ENCODE measurements at places on chromosomes 11 and 22. TPM values are rescaled to one million over a fixed set of nuclear protein-coding genes. Genes with fewer than 3 reads are reported as not detected.

GRCh38 chr11:108241330-108242037 lies 18.6 kb downstream of the ATM start:
- DNase-seq = no peak

Gene CFAP300
- polyA plus RNA-seq = 0.11 TPM

GRCh38 chr11:128642571-128642970 lies 51.3 kb upstream of the FLI1 start:
- no peak for DNase-seq

- no peak for DNase-seq
Measured at GRCh38 chr11:134662629-134663360, 250.8 kb upstream of the B3GAT1 start.

DNA sequence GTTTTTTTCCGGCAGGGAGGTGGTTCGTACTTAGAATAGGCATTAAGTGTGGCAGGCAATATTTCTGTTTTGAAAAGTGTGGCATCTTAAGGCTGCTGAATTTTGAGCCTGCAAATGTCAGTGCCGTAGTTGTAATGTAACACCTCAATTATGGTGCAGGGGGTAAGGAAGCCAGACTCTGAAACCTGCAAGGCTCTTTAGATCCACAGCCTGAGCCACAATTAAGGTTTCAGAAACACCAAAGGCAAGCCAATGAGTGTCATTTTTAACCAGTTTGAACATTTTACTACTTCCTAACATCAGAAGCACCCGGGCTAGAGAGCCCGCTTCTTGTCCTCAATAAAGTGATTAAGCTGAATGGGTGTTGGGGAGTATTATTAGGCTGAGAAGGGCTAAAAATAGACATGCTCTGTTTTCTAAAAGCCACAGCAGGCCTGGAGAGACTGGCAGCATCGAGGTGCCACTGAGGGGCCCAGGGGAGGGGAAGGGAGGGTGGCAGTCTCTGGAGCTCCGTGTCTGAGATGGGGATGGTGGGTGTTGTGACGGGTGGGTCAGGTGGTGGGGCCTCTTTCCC lies 113.4 kb downstream of the ZBTB16 start:
- no peak for DNase-seq

Gene PTPN5
- polyA plus RNA-seq = 0.54 TPM

DNA sequence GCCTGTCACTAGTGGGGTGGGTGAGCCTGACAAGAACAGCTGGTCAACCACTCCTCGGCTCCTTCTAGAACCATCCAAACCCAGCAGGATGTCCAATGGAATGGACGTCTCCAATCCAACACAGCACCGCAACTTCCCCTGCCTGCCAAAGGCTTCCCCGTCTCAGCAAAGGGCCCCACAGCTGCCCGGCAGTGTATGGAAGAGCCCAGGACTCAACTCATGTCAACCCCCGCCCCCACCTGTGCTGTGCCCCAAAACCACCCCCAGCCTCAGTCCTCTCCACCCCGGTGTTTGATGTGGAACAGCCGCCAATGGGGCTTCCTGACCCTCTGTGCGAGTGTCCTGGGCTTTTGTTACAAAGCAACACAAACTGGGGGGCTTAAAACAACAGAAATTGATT lies 223.8 kb downstream of the CTTN start:
- no peak for DNase-seq

DNA sequence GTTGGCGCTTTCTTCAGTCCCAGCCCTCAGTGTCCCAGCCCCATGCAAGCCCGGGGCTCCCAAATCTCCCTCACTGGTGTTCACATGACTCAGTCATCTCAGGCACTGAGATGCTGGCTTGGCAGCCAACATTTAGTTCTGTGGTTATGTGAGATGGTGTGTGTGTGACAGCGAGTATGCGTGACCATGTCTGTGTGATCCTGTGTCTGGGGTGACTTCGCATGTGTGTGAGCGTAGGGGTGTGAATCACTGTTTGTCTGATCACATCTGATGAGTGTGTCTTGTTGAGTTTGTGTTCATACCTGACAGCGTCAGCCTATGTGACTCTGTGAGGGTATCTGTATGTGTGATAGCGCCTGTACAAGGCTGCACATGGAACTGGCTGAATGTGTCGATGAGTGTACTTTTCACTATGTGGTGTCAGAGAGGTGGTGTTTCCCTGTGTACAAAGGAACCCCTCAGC lies 16.2 kb downstream of the CREB3L1 start:
- DNase-seq = no peak

DNA sequence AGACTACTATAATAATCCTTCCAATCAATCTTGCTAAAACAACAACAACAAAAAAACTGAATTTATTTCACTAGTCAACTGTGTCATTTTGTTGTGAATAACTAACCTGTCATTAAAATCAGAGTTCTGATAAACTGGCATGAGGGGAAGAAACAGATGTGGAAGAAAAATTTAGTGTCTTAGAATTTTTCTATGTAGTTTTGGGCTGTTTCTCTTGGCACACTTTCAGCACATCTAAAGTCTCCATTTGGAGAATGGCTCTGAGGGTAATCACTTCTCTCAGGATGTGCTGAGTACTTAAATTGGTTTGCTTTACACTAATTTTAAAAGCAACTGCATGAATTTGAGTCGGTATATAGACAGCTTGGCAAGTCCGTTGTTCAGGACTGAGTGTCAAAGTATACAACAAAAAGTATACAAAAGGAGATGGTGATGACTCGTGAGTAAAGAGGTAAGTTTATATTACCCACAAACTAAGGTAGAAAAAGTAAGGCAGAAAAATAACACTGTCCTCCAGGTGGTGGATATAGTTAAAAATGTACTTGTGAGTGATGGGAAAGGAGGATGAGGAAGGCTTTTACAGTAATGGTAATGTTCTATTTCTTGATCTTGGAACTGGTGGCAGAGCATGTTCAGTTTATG lies 10.2 kb downstream of the HTATIP2 start:
- no peak for DNase-seq

GRCh38 chr22:48975886-48976285 lies 851.8 kb downstream of the BRD1 start:
- DNase-seq = no peak

Gene P2RY6
- 10.6 TPM for polyA plus RNA-seq

Gene OR52D1
- not detected for polyA plus RNA-seq

Gene KRTAP5-2
- polyA plus RNA-seq = not detected

Gene C11orf87
- polyA plus RNA-seq = 0.02 TPM

GRCh38 chr22:50730941-50731661 lies 6.9 kb upstream of the ACR start:
- DNase-seq = peak; percentile 74

DNA sequence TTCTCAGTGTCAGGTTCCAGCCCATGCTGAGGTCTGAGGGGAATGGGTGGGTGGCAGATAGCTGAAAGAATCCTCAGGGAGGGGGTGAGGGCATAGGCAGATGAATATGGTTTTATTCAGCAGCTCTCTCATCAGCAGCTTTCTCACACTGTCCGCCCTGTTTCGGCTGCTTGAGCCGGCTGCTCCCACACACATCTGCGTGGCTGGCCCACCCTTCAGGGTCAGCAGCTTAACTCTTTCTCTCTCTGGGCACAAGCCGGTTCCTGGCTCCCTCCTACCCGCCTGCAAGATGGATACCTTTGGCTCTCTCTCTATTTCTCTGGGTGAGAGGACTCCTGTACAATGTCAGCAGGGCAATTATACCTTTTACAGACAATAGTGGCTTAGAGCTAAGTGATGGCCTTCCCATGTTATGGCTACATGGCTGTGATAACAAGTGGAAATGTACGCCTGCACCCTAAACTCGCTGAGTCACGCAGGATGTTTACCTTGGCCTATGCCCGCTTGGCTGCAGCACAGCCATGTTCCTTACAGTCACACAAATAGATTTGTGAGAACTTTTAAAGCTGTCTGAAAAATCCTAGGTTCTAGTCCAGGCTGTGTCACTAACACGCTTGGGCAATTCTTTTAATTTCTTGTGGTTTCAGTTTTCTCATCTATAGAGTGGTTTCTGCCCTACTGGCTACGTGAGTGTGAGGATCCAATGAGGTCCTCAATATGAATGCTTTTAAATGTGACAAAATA lies 4.1 kb downstream of the MMP20 start:
- no peak for DNase-seq

- DNase-seq = peak; percentile 98
Measured at GRCh38 chr11:18698341-18699268, at the start of gene TMEM86A. Gene TMEM86A, plus strand, starts transcription at chr11:18698779. Its CDS starts 108 bp downstream, at chr11:18698887.

GRCh38 chr11:13667795-13668101 lies 720 bp upstream of the FAR1 start:
- no peak for DNase-seq

GRCh38 chr11:10762185-10762584 lies 11.1 kb downstream of the CTR9 start:
- DNase-seq = no peak

DNA sequence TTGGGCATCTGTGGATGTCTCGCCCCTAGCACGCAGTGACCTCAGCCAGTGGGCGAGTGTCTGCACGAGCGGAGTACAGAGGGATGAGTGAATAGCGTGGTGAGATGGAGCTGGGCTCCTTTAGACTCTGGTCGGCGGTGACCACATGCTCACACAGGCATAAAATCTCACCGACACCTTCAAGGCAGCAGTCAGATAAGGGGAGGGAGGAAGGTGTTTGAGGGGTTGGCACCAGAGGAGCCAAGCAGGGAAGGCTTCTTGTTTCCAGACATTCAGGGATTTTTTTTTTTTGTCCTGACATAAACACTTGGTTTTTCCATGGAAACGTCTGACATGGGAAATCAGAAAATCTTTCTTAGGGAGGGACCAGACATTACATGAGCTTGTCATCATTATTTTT lies 35.8 kb downstream of the GRIK4 start:
- DNase-seq = no peak

DNA sequence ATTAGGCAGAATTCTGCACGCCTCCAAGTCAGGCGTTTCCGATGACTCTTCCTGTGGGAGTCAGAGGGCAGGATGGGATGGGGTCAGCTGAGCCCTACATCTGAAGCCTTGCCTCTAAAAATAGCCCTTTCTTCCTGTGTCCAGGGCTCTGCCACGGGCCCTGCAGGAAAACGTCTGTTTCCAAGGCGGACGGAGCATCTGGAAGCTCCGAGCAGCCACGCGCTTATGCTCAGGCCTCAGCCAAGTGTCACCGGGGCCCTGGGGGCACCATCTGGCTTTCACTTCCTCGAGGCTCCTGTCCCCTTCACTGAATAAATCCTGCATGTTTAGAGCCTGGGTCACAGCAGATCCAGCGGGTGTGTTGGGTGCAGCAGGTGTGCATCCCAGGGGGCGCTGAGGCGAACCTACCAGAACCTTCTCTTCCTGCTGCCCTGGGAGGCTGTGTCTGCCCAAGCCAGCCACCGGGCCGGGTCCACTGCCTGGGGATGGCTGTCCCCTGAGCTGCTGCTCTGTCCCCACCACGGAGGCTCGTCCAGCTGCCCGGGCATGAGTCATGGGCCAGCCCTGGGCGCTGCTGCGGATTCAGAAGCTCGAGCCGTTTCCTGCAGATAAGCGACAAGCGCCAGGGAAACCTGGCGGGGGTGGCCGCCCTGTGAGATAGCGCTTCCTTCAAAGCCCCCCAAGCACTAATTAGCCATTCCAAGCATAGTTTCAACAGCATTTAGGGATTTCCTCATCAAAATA lies 32.0 kb upstream of the LINC01488 start:
- DNase-seq = peak; percentile 88

DNA sequence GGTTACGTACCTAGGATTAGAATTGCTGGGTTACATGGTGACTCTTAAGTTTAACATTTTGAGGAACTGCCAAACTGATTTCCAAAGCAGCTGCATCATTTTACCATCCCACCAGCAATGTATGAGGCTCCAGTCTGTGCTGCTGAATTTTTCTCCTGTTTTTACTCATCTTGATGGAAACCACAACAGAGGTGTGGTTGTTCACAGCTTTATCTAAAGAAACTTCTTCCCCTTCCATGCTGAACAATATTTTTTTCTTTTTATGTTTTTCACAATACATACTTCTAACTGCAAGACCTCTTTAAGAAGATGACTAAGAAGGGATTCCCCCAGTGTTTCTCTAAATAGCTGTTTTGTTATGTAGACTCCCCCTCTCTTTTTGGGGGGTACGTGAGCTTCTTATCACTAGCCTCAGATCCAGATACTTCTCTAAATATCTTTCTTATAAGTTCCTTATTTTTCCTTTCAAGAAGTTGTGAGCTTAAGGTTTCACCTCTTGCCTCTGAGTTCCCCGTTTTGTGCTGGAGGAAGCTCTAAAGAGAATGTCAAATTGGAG lies 24.0 kb downstream of the TCP11L1 start:
- no peak for DNase-seq

DNA sequence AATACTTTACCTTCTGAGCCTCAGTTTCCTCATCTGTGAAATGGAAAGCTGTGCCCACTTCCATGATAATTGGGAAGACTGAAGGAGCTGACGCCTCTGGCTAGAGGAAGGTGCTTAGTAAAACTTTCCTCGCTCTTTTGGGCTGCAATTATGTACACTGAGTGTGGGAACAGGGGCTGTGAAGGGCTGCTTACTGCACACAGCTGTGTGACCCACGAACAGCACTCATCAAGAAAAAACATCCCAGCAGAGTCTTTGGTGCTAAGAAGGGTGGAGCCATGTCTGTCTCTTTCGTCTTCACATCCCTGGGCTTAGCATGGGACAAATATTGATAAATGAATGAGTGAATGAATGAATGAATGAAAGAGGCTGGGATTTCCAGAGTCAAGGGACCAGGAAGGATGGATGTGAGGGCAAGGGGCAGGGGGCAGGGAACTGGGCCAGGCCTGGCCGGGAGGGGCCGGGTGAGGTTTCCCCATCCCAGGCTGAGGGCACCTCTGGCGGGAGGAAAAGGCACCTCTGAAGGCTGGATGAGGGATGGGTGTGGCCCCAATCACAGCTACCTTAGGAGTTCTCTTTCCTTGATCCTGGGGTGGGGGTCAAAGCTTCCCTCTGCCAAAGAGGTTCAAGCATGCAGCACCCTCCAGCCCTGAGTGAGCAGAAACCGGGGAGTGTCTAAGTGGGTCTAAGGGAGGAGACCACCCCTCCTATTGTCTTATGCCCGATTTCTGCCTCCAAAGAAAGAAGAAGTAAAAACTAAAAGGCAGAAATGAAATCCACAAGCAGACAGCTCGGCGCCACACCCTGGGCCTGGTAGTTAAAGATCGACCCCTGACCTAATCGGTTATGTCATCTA lies 9.2 kb upstream of the CD5 start:
- DNase-seq = no peak

GRCh38 chr22:19691721-19692341 lies 22.5 kb upstream of the SEPTIN5 start:
- peak; percentile 56 for DNase-seq

DNA sequence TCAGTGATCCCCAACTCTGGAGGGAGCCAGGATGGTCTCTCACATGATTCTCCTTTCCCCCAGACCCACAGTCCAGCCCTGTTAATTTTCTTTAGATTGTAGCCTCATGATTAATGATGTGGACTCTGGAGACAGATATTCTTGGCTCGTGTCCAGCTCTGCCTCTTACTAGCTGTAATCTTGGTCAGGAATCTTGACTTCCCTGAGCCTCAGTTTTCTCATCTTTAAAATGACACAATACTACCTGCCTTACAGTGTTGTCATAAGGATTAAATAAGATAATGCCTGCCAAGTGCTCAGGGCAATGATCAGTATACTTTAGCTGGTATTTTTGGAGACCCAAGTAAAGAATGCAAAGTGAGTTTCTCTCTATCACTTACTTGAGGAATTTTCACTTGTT lies 60.0 kb downstream of the SPECC1L start:
- no peak for DNase-seq

Gene PGM2L1
- 0.76 TPM for polyA plus RNA-seq

Gene SLC17A6
- not detected for polyA plus RNA-seq

Gene PLAAT5
- 0.10 TPM for polyA plus RNA-seq

Gene MAML2
- polyA plus RNA-seq = 5.0 TPM

- DNase-seq = no peak
Measured at GRCh38 chr22:31680861-31681341, 18.9 kb upstream of the PISD start.

- no peak for DNase-seq
Measured at GRCh38 chr11:64249563-64250414, 1.5 kb upstream of the PLCB3 start.

- no peak for DNase-seq
Measured at GRCh38 chr11:74927496-74927895, 21.4 kb downstream of the XRRA1 start.

Gene MISFA
- 0.83 TPM for polyA plus RNA-seq

Gene SLC6A5
- not detected for polyA plus RNA-seq

All from spleen (tissue), 13 donors.